NCI-H2081 (cell line): ENCODE measurements at places on chromosomes 4 and X.

- DNase-seq: peak; percentile 29
These were observed 43.8 kb upstream of the WDR1 start for GRCh38 chr4:10160281-10160856.

DNA sequence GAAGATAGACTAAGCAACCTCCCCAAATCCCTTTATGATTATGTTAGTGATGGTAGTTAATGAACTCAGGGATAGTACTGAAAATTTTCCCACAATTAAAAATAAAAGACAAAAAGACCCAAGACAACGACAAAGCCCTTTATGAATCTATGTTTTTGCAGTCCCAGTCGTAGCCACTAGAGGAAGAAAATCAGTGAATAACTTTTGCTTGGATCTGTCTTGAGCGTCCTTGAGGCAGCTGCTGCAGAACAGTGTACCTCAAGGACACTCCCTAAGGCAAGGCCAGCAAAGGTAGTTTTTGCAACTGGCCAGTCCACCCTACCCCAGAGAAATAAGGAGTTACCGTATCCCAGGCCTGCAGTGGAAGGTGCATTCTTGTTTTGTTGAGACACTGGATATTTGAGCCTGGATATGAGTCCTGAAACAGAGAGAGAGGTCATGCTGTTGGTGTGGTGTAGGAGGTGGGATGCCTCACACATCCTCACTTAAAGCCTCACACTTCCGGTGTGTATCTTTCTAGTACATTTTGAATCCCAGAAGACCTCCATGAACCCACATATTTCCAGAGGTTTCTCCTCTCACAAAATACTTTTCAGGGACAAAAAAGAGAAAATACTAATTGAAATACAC is 8.7 kb upstream of the TIMM8A start:
- no peak for DNase-seq

- no peak for DNase-seq
These were observed 132.1 kb upstream of the PCDH18 start for GRCh38 chr4:137664416-137664815.

GRCh38 chrX:9860826-9861225 is 74.6 kb downstream of the SHROOM2 start:
- no peak for DNase-seq

- DNase-seq: no peak
These were observed 8.5 kb upstream of the AKAP17A start for GRCh38 chrX:1582686-1583437.

- no peak for DNase-seq
These were observed 2.5 kb downstream of the TENM3 start for GRCh38 chr4:182245541-182246215.

DNA sequence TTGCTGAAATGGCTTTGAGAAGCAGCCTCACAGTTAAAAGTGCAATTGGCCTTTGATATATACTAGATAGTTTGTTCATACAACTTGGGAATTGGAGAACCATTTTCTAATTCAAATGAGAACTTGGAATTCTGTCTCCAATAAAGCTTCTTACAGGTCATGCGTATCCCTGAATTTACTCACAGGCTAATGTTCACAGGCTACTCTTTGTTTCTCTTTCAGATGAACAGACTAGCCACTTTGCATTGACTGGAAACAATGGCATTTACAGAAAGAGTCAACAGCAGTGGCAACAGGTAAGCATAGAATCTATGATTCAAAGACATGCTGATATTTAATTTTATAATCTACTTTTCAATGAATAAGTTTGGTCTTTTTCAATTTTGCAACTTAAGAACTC is 13.5 kb downstream of the AFF1 start:
- no peak for DNase-seq

DNA sequence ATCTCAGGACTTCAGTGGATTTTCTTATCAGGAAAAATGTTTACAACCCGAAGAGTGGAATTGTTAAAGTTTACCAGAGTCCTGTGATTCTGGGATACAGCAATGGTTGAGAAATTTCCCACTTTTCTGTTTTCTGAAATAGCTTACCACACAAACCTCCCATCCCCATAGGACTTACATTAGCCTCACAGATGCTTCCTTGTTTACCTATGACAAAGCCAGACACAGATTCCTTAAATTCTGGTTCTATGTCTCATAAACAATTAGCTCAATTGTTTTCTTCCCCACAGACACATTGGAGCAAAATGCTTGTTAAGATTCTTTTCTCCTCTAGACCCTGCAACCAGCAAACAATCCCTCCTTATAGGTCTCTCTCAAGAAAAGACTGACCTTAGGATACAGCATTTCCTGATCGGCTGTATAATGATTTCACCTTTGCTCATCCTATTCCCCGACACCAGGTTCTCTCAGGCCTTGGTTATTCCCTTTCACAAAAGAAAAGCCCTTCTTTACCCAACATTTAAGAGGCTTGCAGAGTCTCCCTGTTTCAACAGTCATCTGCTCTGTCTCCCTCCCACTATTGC is 886.2 kb downstream of the ARAP2 start:
- DNase-seq: no peak

DNA sequence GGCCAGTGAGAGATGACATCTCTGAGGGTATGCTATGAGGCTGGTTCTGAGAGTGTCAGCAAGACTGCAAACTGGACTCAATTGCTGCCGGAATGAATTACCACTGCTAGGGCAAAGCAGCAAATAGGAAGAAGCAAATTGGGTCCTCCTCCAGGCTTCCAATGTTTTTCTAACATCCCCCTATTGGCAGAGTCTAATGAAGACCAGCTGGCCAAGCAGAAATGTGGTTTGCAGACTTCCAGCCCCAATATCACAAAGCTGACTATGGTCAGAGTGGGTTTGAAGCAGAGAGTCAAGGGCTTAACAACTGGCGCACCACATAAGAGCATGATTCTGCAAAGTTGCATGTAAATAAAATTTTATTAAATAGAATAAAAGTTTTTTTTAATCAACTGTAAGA is 225.4 kb upstream of the GLRA2 start:
- DNase-seq: no peak
